ENCODE measurements at places on chromosomes 1 and 21.

DNA sequence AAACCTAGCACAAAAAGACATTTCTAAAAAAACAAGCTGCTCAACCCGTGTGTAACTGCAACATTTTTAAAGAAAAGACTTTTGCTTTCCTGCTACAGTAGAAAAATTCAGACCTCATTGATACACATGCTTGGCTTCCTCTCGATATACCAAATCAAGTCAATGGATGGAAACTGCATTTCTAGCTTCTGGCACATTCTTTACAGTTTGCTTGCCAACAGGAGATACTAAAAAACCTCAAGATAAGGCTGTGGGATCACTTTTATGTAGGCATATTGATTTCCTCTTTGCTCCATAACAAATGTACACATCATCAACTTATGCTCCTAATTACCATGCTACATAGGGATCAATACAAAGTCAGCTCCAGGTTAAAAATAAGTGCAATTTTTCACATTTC, 178.4 kb downstream of the SIPA1L2 start:
- DNase-seq: no peak

DNA sequence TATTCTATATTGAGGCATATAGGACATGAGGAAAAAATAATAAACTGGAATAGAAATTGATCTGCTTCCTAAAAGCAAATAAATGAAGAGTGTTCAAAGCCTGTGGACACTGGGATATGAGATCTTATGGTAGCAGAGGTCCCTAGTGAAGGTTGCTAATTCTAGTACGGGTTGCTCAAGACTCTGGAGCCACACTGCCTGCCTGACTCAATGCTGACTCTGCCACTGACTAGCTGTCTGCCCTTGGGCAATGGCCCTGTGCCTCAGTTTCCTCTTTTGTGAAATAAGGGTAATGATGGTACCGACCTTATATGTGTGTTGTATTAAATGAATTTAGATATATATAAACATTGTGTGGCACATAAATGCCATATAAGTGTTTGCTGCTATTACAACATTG, 59.0 kb upstream of the C1orf53 start:
- DNase-seq: no peak

DNA sequence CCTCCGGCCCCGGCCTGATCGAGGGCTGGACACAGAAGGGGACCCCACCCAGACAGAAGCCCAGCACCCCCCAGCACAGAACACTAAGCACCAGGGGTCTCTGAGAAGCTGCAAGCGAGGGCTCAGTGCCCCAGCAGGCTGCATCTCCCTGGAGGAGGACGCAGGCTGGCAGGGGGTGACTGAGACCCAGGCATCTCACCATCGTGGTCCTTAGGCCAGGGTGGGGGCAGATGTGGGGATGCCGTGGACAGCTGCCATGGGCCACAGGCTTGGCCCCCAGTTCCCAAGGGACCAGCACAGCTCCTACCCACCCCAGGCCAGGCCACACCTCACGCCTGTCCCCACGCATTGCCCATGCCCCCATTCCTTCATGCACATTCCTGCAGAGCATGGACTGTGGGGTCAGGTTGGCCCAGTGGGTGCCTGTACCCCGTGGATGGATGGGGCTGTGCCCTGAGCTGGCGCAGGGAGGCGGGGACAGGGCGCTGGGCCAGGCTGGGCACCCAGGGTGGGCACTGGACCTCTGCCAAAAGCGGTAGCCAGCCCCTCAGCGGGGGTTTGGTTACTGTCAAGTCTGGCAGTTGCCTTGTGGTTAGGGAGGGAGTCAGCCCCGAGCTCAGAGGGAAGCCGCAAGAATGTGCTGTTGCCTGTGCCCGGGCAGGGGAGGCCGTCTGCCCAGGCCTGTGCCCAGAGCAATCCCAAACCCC, 61.5 kb downstream of the ARHGEF16 start:
- no peak for DNase-seq

DNA sequence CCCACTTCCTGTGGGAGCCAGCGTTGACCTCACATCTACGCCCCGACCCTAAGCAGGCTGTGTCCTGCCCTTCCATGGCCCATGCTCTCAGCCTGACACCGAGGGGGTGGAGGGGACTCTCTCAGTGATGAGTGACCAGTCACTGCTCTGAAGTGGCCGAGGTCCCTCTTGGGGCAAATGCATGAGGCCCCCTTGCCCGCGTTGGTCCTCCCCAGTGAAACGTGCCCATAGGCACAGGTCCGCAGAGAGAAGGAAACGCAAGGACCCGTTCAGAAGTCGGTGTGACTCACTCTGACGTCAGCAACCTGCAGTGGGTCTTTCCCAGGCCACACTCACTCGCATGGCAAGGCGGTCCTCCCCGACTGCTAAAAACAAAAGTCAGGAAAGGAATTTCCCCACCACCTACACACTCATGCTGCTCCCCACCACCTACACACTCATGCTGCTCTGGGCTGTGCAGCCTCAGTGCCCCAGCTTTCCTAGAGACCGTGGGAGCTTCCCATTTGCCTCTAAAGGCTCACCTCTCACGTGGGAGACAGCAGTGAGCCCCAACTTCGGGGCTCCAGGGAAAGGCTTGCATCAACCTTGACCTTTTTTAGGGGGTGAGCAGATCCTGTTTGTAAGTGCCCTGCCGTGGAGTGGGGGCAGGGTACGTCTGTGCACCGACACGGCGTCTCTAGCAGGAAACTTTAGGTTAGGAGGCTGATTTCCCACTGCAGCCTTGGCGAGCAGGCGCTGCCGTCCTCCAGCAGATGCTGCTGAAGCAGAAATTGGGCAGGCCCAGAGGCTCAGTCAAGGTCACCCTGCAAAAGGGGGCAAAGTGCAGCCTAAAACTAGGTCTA, 11.4 kb downstream of the UBASH3A start:
- peak; percentile 62 for DNase-seq

GRCh38 chr1:115168026-115168425, 78.7 kb upstream of the TSPAN2 start:
- DNase-seq: no peak
